Stimulated activated CD4-positive, alpha-beta T cell treated with anti-CD3 and anti-CD28 coated beads, Interleukin-1b, Interleukin-23, amount 100 ng/mL, for 24 hours (primary cell): ENCODE measurements at places on chromosomes 11 and 22.

DNA sequence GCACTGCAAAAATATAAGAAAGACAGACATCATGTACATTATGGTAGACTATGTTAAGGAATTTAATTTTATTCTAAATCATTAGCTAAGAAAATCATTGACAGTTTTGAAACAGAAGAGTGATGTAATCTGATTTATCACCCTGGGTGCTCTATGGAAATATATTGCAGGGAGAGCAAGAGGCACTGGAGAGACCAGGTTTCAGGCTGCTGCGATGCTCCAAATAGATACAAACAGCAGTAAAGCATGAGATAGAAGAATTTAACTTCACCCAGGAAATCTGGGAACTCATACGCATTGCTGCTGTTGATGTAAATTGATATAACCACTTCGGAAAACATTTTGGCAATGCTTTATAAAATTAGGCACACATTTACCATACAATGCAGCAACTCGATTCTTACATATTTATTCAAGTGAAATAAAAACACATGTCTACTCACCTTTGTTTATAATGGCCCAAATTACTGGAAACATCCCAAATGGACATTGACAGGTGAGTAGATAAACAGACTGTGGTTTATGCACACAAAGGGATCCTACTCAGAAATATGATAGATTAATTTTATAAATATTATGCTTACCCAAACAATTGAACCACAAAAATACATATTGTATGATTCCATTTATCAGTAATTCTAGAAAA is 535.1 kb upstream of the CHORDC1 start:
- DNase-seq, result no peak

- no peak for DNase-seq
Observed at GRCh38 chr22:35910003-35910769, 118.4 kb downstream of the RBFOX2 start.

DNA sequence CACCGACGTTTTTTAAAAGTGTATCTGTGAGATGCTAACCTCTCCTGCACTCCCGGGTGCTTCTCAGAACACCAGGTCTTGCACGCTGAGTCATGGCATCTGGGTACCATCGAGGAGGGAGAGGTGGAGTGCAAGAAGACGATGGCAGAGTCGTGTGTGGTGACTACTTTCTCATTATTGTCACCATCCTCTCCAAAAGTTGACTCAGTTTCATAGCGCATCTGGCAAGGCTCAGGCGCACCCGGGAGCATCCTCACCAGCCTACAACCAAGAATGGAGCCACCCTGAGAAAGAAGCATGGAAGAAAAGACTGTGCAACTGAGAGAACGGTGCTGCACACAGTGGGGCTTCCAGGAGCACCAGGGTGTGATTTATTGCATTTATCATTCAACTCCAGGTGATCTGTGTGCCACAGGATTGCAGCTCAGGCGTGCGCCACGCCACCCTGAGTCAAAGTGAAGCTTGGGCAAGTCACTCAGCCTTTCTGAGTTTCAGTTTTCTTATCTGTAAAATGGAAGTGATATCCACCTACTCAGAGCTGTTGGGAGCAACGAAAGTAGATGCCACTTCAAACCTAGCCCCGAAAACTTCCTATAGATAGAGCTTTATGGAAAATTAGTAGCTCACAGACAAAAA is 65.4 kb downstream of the LINC01488 start:
- DNase-seq, result peak; percentile 17

- DNase-seq, result no peak
Observed at GRCh38 chr11:72378704-72379383, 55.5 kb downstream of the CLPB start.

- DNase-seq, result no peak
Observed at GRCh38 chr11:86688398-86689179, 16.2 kb upstream of the ME3 start.

GRCh38 chr11:128179039-128179438 is 408.3 kb downstream of the ETS1 start:
- no peak for DNase-seq

- DNase-seq, result no peak
Observed at GRCh38 chr11:10650630-10651029, 42.9 kb downstream of the IRAG1 start.

GRCh38 chr11:121650351-121651256 is 197.8 kb upstream of the SORL1-AS1 start:
- DNase-seq, result no peak

DNA sequence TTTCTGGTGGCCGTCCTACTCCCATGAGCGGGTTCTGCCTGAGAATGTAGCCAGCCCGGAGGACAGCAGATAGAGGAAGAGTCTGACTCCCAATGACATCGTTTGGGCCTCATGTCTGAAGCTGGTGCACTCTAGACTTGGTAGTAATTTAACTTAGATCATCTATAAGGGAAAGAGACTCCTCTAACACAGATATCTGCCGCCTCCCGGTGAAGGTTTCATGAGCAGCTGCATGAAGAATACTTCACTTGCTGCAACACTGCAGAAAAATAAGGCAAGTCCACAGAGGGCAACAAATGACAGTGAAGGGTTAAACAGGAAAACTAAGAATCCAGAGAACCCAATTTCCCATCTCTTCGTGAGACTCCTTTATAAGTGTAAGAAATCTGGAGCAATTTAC is 5.9 kb upstream of the ARL2 start:
- no peak for DNase-seq

- no peak for DNase-seq
Observed at GRCh38 chr22:32794449-32795213, 6.9 kb upstream of the TIMP3 start.

DNA sequence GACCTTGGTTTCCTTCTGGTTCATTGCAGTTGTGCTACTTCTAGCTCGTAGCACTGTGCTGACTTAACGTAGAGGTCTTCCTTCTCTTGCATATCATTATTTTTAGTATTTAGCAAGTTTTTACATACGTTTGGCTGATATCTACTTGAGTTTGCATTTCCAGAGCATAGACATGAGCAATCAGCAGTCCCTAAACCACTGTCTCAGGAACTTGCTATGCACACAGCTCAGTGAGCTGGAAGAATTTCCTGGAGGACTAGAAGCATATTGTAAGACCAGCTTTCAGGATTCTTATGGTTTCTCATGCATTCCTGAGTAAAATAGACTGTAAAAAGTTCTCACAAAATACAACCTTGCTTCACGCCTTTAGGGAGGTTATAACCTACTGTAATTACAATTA is 226.7 kb upstream of the PDGFD start:
- no peak for DNase-seq

GRCh38 chr11:80733790-80734189 is 1293.0 kb upstream of the TENM4 start:
- no peak for DNase-seq

GRCh38 chr11:117662671-117663269 is 134.2 kb downstream of the DSCAML1 start:
- DNase-seq, result no peak

DNA sequence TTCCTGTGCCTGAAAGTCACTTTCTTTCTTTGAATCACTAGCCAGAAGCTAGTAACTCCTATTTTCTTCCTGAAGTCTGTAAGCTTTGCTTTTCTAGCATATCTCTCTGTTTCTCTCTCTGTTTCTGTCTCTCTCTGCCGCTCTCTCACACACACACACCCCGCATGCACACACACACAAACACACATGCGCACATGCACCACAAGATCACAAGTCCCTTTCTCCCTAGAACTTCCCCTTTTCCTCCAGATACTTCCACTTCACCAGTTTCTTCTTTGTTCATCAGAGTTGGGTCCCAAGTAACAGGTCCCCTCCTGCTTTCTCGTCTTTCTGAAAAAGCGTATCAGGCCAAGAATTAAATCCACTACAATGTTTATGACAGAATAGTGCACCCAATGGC is 148.5 kb upstream of the HSD17B12 start:
- DNase-seq, result no peak

DNA sequence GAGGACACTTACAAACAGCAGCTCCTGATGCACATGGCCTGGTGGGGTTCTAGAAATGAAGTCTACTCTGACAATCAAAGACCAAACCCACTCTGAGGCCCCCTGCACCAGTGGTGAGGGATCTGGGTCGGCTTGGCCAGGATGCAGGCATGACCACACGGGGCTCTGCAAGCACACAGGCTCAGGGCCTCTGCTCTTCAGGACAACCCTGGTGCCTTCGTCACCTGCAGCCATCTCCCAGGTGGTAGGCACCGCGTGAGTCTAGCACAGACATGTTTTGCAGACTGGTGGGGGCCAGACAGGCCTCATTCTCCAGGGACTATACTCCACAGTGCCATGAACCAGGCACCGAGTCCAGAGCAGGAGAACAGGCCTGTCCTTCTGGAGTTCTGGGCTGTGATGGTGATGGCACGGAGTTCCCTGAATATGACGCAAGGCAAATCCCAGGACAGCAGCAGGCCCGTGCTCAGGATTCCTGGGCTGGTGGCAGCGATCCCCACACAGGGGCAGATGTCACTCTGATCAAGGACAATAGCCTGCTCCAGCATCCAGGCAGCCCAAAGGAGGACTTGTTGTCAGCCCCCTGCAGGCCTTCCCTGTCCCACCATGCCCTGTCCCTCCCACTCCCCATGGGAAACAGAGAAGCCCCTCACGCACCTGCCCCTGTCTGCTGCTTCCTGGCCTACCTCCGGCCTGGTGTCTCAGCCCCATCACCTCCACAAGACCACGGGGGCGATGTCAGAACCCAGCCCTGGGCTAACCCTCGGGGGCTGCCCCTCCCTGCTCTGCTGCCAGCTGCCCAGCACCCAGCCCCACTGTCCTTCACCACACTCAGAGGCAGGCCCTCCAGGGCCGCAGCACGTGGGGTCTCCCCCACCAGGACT is 36.1 kb downstream of the GNB1L start:
- DNase-seq, result no peak

GRCh38 chr22:35605369-35605680 is 11.8 kb downstream of the MB start:
- no peak for DNase-seq

GRCh38 chr22:39598017-39598965 is 27.7 kb downstream of the CACNA1I start:
- peak; percentile 73 for DNase-seq

- DNase-seq, result no peak
Observed at GRCh38 chr11:61484541-61484940, 24.0 kb upstream of the LRRC10B start.

DNA sequence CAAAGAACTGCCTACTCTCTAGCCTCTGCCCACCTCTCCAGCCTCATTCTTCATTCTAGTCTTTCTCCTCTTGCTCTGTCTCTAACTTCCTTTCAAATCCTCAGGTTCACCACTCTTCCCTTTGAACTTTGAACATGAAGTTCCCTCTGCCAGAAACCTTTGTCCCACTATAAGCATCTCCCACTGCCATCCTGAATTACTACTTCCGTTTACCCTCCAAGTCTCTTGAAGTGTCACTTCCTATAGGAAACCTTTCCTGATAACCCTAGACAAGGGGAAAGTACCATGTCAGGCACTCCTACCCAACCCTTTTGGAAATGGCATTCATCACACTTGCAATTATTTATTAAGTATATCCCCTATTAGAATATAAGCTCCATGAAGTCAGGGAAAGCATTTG is 3.1 kb downstream of the RAB30 start:
- no peak for DNase-seq

GRCh38 chr11:59773083-59773440 is 17.9 kb downstream of the STX3 start:
- DNase-seq, result no peak

- no peak for DNase-seq
Observed at GRCh38 chr11:19458231-19458630, 217.5 kb upstream of the E2F8 start.

DNA sequence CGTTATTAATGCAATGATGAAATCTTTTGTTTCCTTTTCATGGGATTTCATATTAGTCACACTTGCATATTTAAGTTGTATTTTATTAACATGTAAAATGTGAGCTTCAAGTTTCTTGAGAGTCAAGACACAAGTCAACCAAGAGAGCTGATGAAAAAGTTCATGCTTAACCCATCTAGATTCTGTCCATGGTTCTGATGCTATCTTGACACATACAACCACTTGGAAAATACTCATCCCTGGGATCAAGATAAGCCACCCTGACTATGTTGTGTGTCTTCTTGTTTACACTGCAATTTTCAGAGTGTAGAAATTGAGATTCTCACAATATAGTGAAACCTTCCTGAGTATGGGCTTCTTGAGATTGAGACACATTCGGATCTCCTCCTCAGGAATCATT is 664 bp upstream of the OR10A4 start:
- no peak for DNase-seq

DNA sequence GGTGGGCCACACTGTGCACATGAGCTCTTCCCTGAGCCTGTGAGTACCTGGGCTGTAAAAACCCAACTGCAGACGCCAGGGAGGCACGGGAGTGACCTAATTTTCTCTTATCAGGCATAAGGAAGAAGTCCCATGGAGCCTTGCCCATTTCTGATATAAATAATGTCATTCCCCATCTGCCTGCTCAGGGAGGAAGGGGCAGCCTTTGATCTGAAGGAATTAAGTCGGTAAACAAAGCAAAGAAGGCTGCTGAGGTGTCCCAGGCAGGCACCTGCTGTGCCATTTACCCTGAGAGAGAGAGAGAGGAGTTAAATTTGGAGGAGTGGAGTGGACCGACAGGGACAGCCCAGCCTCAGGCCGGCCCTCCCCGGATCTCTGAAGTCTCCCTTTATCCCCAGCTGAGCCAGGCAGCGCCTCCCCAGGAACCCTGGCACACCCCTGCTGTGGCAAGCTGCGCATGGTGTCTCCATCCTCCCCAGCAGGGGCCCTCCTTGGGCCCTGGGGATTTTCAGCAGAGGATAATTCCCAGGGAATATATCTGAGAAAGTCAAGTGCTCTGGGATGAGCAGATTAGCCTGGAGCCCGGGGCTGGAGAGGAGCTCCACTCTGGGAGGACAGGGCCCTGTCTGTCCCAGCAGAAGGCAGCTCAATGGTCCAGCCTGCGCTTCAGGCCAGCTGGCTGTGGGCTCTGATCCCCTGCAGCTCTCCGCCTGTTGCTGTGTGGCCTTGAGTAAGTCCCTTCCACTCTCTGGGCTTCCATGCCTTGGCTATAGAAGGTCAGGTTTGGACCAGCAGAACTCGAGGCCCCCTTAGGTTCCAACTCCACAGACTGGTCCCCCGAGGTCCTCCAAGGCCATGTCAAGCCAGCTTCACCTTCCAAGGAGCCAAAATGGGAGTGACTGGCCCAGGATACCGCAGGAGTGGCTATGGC is 17.5 kb upstream of the CABP7 start:
- no peak for DNase-seq

GRCh38 chr11:27228906-27229290 is 134.1 kb downstream of the CCDC34 start:
- DNase-seq, result no peak
